H1 (cell line): ENCODE measurements at places on chromosomes 2 and 18. TPM values are rescaled to one million over a fixed set of nuclear protein-coding genes. Genes with fewer than 3 reads are reported as not detected.

ATP6V1C2 gene
- polyA plus RNA-seq = 0.29 and 0.36 TPM in 2 replicates

LOXL3 gene
- 22.1 and 27.2 TPM in 2 replicates for polyA plus RNA-seq

CD8A gene
- 0.14 and 0.20 TPM in 2 replicates for polyA plus RNA-seq

NDC80 gene
- polyA plus RNA-seq = 7.3 and 11.0 TPM in 2 replicates

POTEJ gene
- 0.08 TPM in 1 of 2 replicates, not detected in the other for polyA plus RNA-seq

VWC2L gene
- not detected in 2 replicates for polyA plus RNA-seq

VSNL1 gene
- polyA plus RNA-seq = 34.7 and 49.4 TPM in 2 replicates

DSG2 gene
- 37.4 and 60.1 TPM in 2 replicates for polyA plus RNA-seq

CAVIN2 gene
- 0.03 TPM in 2 replicates for polyA plus RNA-seq

TYW5 gene
- polyA plus RNA-seq = 3.3 and 5.4 TPM in 2 replicates

ABCB11 gene
- polyA plus RNA-seq = not detected in 2 replicates

AQP4 gene
- polyA plus RNA-seq = 0.96 and 2.8 TPM in 2 replicates

IGFBP5 gene
- polyA plus RNA-seq = 2.2 and 4.4 TPM in 2 replicates

FAM228A gene
- not detected in 2 replicates for polyA plus RNA-seq

EVA1A gene
- polyA plus RNA-seq = 2.4 and 2.7 TPM in 2 replicates

CXCR2 gene
- 1.4 and 2.2 TPM in 2 replicates for polyA plus RNA-seq

INO80C gene
- polyA plus RNA-seq = 27.8 and 30.1 TPM in 2 replicates

ATOH8 gene
- 0.53 and 0.74 TPM in 2 replicates for polyA plus RNA-seq
